Tibial nerve (tissue), 4 donors: ENCODE measurements at places on chromosomes 5 and 9. TPM values are rescaled to one million over a fixed set of nuclear protein-coding genes. Genes with fewer than 3 reads are reported as not detected.

GRCh38 chr9:137295238-137295811, 6.7 kb downstream of the NRARP start:
- DNase-seq = no peak

Gene SLC22A4
- total RNA-seq = 2.2 TPM

Gene ADGRD2
- total RNA-seq = not detected

DNA sequence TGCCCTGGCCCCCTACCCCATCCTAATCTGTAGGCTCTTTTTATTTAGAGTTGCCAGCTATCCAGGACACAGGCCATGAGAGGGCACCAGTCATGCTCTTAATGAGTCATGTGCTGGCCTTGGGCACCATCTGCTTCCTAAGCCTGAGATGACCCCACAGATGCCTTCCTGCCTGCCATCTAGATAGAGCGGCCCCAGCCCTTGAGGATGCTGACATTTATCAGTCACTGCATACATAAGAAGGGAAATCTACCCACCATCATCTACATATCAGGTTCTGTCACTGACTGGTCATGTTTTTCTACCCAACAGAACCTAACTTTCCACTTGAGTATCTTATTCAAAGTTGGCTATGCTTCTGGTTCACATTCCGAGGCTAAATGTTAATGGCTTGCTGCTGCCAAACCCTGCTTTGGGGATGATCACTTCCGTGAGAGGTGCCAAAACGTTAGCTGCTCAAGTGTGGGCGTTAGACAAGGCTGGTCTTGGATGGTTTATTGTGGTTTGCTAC, 49.9 kb upstream of the TTC23L start:
- no peak for DNase-seq

Gene ZNF483
- total RNA-seq = 12.0 TPM

- no peak for DNase-seq
Observed at GRCh38 chr9:88835772-88836171, 155.5 kb upstream of the S1PR3 start.

Gene SPACA9
- 4.2 TPM for total RNA-seq

Gene DEPDC1B
- 5.7 TPM for total RNA-seq

Gene KCTD16
- total RNA-seq = 0.39 TPM

- no peak for DNase-seq
Observed at GRCh38 chr5:151923866-151924476, 680 bp downstream of the GLRA1 start.

DNA sequence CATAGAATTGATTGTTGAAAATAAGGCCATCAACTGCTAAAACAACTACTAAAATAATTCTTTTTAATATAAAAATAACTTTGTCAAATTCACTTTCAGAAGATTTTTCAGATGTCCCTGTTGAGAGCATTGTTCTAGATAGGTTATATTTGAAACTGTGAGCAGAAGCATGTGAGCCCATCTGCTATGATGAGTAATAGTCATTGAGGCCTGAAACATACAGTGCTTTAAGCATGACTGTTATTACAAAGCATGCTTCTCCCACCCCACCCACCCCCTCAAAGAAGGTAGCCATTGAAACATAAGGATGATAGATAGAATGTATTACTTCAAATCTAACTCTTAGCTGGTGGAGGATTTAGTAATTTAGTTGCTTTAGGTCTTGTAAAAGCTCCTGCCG, 86.0 kb downstream of the UHRF2 start:
- no peak for DNase-seq

Gene DNM1
- 46.3 TPM for total RNA-seq

Gene CTXN3
- total RNA-seq = not detected

- no peak for DNase-seq
Observed at GRCh38 chr9:32558408-32558934, 6.1 kb upstream of the TOPORS start.

GRCh38 chr5:180212363-180213255, 3.6 kb upstream of the RASGEF1C start:
- DNase-seq = no peak
